ENCODE measurements at places on chromosomes 3 and 15.

GRCh38 chr3:24006-24405 is 172.6 kb upstream of the CHL1 start:
- DNase-seq = no peak

DNA sequence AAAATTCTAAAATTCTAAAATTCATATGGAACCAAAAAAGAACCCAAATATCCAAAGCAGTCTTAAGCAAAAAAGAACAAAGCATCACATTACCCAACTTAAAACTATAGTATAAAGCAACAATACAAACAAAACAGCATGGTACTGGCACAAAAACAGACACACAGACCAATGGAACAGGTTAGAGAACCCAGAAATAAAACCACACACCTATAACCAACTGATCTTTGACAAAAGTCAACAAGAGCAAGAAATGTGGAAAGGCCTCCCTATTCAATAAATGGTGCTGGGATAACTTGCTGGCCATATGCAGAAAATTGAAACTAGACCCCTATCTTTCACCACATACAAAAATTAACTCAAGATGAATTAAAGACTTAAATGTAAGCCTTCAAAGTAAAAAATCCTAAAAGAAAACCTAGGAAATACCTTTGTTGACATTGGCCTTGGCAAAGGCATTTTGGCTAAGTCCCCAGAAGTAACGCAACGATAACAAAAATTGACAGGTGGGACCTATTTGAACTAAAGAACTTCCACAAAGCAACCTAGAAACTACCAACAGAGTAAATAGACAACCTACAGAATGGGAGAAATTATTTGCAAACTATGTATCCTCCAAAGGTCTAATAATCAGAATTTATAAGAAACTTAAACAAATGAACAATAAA is 56.9 kb downstream of the TTBK2 start:
- DNase-seq = no peak

GRCh38 chr3:99175276-99175812 is 273.8 kb upstream of the DCBLD2 start:
- no peak for DNase-seq

- DNase-seq = no peak
These were observed 58.0 kb downstream of the MGLL start for GRCh38 chr3:127764301-127764700.

DNA sequence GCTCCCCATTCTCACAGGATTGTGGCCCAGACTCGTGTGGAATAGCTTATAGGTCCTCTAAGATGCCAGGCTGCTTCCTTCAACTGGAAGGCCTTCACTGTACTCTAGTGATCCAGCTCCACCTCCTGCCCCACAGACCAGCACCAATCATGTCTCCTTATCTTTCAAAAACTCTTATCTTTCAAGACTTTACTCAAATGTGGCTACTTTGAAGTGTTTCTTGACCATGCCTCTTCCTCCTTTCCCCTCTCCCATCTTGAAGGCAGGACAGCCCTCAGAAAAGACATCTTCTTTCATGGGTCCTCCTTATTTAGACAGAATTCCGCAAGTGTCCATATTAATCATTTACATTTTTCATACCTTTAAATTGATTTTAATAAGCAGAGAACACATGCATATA is 142.3 kb downstream of the CHST2 start:
- no peak for DNase-seq

DNA sequence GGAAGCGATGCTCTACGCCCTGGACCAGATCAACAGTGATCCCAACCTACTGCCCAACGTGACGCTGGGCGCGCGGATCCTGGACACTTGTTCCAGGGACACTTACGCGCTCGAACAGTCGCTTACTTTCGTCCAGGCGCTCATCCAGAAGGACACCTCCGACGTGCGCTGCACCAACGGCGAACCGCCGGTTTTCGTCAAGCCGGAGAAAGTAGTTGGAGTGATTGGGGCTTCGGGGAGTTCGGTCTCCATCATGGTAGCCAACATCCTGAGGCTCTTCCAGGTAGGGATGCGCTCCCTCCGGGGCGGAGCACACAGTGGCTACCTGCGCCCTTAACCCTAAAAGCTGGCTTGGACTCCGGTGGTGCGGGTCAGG is 698 bp downstream of the GRM7 start:
- no peak for DNase-seq
